GM12878 (cell line): ENCODE measurements at places on chromosomes 7 and 10.
A peak's percentile ranks its signal among the peaks of the same experiment; 100 is the strongest.

- no peak for DNase-seq
- H3K36me3 ChIP-seq, result no peaks in the 10 kb centered on the region
- no peaks in the 10 kb centered on the region; the same call in 1 of the 2 replicates for H3K27me3 ChIP-seq
These were observed 25.1 kb downstream of the PWWP2B start for GRCh38 chr10:132421847-132422751.

DNA sequence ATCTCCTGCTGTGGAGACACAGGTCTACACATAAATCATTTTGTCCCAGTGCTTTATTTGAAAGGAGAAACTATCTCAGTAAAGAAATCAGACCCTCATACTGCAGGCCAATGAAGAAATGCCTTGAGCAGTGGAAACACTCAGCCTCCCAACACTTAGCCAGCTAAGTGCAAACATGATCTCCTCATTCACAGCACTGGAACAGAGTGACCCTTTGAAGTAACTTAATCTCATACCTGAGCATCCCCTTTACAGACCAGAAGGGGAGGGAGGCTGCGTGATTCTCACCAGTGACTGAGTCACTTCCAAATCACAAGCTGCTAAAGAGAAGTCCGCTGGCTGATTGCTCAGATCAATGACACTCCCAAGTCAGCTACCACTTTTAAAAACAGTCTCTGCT, 4.5 kb downstream of the CHST15 start:
- H3K4me3 ChIP-seq, result no peak overlapping the region
- H3K27ac ChIP-seq, result no peak overlapping the region
- peaks cover 22% of the 10 kb centered on the region; the same call in 1 of the 2 replicates for H3K27me3 ChIP-seq
- no peaks in the 10 kb centered on the region; the same call in 1 of the 2 replicates for H3K4me1 ChIP-seq

- no peaks in the 10 kb centered on the region for H3K4me1 ChIP-seq
- no peaks in the 10 kb centered on the region for H3K36me3 ChIP-seq
- no peak for DNase-seq
- H3K4me3 ChIP-seq, result no peak overlapping the region
- no peak overlapping the region for H3K27ac ChIP-seq
These were observed 120.0 kb downstream of the PDE1C start for GRCh38 chr7:31950091-31950755.

DNA sequence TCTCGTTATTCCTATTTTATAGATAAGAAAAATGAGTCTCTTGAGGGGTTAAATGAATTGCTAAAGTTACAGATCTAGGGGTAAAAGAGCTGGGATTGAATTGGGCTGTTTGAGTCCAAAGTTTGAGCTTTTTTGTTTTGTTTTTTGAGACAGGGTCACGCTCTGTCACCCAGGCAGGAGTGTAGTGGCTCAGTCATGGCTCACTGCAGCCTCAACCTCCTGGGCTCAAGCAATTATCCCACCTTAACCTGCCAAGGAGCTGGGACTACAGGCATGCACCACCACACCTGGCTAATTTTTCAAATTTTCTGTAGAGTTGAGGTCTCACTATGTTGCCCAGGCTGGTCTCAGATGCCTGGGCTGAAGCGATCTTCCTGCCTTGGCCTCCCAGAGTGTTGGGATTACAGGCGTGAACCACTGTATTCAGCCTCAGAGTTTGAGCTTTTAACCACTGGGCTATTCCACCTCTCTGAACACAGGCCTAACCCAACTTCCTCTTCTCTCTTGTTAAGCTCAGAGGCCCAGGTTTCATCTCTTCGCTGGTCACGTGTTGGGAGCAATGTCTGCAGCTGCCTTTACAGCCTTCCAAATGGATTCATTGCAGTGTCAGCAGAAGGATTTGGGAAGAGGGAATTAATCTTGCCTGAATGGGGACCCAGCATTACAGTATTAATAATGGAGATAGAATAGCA, 8.0 kb downstream of the SUFU start:
- DNase-seq, result peak; percentile 48
- peaks cover 13% of the 10 kb centered on the region for H3K4me1 ChIP-seq
- peak overlapping the region; percentile 51 for H3K27ac ChIP-seq
- no peaks in the 10 kb centered on the region for H3K27me3 ChIP-seq
- H3K36me3 ChIP-seq, result peaks cover 11% of the 10 kb centered on the region

DNA sequence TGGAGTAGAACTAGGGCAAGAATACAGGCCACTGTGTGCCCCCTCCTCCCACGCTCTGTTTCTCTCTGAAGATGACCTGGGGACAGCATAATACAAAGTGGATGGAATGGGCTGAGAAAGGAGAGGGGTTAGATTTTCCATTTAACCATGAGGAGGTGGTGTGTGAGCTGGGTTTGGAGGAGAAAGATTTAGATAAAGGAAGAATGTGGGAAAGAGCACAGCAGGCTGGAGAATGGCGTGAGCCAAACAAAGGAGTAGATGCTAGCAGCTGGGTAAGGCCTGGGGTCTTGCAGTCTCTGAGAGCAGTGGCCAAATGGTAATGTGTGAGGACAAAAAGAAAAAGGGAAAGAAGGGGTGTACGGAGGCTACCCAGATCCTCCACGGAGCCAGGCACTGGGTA, 8.6 kb downstream of the PNLIPRP2 start:
- H3K36me3 ChIP-seq, result no peaks in the 10 kb centered on the region
- H3K4me1 ChIP-seq, result no peaks in the 10 kb centered on the region
- no peak overlapping the region for H3K4me3 ChIP-seq
- DNase-seq, result no peak
- H3K27ac ChIP-seq, result no peak overlapping the region

- no peak for DNase-seq
- no peaks in the 10 kb centered on the region for H3K36me3 ChIP-seq
- no peak overlapping the region for H3K27ac ChIP-seq
These were observed 93.4 kb upstream of the ARMC3 start for GRCh38 chr10:22834471-22834870.
